ENCODE measurements at places on chromosomes 12 and 14.

DNA sequence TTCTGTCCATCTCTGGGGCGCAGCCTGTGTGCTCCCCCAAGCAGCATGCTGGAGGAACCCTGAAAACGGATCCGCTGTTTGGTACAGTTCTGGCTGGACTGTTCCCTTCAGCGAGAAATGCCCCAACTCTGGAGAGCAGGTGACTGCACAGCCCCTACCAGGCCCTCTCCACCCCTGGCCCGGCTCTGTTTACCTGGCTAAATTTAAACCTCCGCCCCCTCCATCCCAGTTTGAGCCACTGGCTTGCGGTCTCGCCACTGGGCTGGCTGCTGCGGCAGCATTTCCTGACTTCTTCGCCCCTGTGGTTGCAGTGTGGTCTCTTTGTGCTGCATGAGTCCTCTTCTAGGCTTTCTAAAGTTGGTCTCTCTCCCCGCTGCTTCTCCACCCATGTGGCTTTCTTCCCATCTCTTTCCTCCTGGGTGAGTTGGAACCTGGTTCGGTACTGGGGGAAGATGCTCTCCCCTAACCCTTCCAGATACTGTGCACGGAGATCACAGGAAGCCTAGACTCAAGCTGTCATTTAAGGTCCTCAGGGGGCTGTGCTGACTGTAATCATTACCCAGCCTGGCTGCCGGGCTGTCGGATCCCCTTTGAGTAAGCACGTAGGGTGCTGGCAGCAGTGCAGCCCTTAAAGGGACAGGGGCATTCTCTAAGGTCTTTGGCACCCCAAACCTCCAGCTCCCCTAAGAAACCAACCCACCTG, 60.6 kb downstream of the FBXL14 start:
- peak; percentile 75 for DNase-seq

GRCh38 chr12:110314308-110314707, 33.3 kb downstream of the ATP2A2 start:
- DNase-seq, result peak; percentile 84

- DNase-seq, result no peak
Observed at GRCh38 chr12:53738406-53739213, 11.4 kb upstream of the CALCOCO1 start.

GRCh38 chr14:61337893-61338292, 16.5 kb downstream of the PRKCH start:
- no peak for DNase-seq

DNA sequence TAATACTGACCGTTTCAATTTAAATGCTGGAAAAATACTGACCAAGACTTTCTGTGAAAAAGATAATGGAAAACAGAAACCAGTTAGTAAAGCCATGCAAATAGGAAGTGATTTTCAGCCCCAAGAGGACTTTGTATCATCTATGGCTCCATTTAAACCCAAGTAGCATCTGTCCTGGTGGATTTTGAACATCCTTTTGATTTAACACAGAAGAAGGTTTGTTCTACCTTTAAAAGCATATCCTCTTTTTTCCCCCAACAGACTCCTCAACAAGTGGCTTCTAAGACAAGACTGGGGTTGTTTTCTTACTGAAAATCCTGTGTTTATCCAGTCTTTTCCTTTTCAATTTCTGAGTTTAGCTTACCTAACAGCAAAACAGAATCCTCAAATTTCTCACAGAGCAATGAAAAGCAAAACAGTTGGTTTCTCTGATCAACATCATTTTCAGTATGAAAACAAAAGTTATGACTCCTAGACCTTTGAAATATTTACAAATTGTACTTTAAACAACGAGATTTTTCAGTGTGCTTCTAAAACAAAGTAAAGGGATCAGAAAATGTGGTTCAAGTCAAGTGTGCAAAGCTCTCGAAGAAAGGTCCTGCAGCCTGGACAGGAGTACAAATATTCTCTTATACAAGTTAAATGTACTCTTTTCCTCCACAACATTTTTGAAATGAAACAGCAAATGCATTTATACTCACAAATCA, 2.9 kb downstream of the PHLDA1 start:
- peak; percentile 32 for DNase-seq

- no peak for DNase-seq
Observed at GRCh38 chr14:21729703-21730233, 56.1 kb upstream of the OR4E1 start.

- DNase-seq, result no peak
Observed at GRCh38 chr14:57383125-57383745, 7.2 kb upstream of the NAA30 start.

DNA sequence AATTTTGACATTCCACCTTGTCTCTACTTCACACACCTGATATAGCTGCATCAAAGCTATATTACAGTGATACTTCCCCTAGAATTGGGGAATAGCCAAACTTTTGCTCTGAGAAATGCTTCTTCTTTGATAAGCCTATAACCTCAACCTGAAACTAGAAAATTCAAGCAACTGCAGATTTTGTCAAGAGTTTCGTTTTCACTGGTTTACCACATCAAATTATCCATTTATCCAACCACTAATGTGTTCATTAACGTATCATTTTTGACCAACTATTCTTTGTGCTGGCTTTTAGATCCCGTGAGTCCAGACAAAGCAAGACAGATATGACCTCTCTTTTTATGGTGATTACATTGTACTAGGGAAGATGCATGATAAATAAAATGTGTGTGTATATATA, 13.5 kb upstream of the TAS2R46 start:
- no peak for DNase-seq

DNA sequence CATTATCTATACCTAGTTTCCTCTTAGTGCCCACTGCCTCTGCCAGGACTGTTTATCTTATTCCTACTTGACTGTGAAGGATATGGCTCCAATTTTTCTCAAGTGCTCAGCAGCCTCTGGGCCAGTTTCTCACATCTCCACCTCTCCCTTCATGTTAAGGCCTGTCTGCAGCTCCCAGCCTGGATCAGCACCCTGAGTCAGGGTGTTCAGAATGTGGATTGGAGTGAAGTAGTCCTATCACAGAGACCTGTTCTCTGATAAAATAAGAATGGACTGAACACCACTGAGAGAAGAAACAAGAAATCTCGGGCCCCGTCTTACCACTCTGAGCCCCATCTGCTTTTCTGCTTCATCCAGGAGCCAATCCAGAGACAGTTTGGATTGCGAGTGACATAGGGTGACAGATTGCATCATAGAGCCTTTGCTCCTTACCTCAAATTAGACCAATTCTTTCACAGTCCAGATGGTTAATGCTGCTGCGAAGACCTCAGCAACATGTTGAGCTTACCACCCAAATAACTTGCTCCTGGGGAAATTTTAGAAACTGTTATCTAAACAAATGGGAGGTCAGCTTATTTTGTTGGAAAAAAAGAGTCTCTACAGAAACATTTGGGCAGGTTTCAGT, 473.1 kb downstream of the PDZRN4 start:
- DNase-seq, result no peak

- peak; percentile 22 for DNase-seq
Observed at GRCh38 chr12:124646385-124647230, 79.2 kb upstream of the NCOR2 start.

GRCh38 chr14:37170237-37170636, 2.2 kb downstream of the SLC25A21 start:
- DNase-seq, result no peak

- peak; percentile 41 for DNase-seq
Observed at GRCh38 chr14:76056128-76056527, 70.6 kb downstream of the IFT43 start.

GRCh38 chr12:66803930-66804329, 125.1 kb upstream of the GRIP1 start:
- DNase-seq, result peak; percentile 14

DNA sequence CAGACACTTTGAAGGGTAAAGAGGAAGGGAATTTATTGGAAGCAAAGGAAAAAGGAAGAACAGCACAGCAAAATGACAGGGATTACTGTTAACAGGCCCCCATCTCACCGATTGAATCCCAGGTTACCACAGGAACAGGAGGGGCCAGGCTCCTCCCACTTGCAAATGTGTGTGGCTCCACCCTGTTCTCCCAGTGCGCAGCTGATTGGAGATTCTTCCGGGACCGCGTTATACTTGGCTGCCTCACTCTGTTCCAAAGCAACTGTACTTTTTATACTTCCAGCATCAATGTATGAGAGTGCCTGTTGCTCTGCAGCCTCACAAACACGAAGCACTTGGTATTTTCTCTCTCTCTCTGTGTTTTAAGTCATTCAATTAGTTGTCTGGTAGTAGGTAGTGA, 273.6 kb upstream of the MDGA2 start:
- no peak for DNase-seq

- no peak for DNase-seq
Observed at GRCh38 chr12:24038211-24038997, 88.9 kb upstream of the SOX5 start.

DNA sequence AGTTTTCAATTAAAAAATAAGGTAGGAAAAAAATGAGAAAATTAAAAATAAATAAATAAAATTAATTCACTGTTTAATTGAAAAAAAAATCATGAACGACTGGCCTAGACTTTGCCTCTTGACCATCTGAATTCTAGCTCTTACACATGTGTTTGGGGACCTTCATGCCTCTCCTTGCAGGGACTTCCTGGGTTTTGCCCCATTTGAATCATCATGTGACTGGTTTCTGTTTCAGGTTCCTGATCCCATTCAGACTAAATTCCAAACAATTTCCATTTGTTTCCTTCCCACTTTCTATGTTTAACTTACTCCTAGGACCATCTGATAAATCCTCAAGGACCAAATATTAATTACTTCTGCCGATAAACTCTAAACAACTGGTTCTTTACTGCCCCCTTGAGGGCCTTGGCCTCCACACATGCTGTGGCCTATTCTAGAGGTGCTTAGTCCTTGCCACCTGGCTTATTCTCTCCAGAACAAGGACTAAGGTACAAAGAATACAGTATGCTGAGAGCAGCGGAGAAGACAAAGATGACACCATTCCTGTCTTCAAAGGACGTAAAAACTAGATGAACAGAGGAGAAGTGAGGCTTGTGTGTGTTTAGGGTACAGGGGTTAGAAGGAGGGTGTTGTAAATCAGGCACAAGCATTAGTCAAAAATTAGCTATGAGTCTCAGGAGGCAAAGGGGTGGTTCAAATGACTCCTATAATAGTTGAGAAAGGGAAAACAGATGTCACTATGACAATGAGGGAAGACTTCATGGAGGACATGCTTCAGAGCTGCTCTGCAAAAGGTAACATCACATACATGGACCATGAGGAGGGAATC, 125.8 kb upstream of the AVPR1A start:
- peak; percentile 51 for DNase-seq

DNA sequence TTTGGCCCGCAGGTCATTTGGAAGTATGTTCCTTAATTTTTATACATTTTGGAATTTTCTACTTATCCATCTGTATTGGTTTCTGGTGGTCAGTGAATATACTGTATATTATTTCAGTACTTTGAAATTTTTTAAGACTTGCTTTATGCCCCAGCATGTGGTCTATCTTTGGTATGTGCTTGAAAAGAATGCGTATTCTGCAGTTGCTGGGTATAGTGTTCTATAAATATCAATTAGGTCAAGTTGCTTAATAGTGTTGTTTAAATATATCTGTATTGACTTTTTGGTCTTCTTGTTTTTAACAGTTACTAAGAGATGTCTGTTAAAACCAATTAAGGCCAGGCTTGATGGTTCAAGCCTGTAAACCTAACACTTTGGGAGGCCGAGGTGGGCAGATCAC, 21.7 kb upstream of the SIX1 start:
- no peak for DNase-seq

GRCh38 chr12:110266980-110267620, 13.9 kb upstream of the ATP2A2 start:
- DNase-seq, result peak; percentile 88

DNA sequence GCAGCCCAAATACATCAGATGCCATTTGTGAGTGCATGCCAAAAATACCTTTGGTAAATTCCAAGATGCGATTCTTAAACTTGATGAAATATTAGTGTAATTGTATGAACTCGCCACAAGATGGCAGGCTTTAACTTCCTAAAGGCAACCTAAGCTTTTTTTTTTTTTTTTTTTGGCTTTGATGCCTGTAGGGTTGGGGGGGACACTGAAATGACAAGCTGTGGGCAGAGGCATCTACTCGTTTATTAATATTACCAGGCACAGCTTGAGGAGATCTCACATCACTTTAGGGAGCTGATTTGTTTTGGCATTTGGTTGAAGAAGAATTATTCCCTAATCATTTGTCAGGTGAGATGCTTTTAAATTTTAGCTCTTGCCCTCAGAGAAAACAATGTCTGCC, 126.7 kb upstream of the CCDC196 start:
- DNase-seq, result peak; percentile 54

GRCh38 chr12:11954181-11954580, 116.6 kb upstream of the BCL2L14 start:
- no peak for DNase-seq

DNA sequence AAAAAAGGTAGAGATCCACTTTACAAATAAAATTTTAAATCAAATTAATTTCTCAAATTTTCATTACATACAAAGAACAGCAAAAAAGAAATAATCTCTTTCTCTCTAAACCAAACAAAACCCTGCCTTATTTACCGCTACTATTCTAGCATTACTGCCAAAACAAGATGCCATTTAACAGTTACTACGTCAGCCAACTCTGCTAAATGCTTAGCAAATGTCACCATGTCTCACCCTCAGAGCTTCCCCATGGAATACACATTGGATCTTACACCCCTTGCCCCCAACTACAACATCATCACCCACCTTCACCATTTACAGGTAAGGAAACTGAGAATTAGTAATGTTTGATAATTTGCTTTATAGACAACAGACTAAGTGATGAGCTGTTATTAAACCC, 23.0 kb upstream of the NR2C1 start:
- DNase-seq, result no peak

- DNase-seq, result no peak
Observed at GRCh38 chr14:100903672-100904185, at the start of gene RTL1. Gene RTL1 (minus strand): TSS chr14:100903722. CDS start chr14:100884788, 18,934 bp downstream.

DNA sequence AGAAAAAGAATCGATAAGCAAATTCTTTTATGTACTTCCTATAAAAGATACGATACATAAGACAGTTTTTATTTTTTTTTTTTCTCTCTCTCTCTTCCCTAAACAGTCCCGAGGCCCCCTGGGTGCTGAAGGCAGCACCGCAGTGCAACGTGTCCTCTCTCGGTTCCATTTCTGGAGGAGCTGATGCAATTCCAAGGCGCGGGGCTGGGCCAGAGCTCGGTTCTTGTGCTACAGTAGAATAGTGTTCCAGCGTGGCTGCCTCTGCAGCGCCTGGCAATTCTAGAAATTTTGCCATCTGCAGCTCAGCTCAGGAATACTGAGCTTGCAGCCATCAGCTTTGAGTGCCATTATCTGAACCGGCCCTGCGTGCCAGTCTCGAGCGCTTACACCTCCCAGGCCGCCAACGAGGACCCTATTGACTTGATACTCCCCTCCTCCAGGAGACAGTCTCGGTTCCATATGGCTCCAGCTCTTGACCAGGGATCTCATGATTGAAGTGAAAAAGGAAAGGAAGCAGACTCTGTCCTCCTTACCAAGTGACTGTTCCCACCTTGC, 630 bp downstream of the ALDH1L2 start:
- DNase-seq, result peak; percentile 96
